GM18507 (cell line): ENCODE measurements at places on chromosomes 2 and 18.

DNA sequence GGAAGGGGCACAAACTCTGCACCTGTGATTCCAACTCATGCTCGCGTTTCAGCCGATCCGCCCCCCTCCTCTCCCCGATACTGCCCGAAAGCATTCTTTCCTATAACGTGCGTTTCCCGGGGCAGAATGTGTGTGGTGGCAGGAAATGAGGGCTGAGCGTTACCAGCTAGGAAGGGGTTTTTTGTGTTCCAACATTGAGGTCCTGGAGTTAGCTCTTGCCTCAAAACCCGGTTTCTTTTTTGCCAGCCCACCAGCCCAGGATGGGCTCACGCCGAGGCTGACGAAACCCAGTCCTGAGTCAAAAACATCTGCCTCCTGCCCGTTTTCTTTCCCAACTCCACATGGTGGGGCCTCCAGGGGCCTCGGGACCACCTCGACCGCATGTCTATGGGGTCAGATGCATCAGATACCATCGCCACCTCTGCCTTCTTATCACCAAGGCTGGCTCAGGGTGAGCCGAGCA lies 113.7 kb upstream of the COPS8 start:
- no peak for DNase-seq

DNA sequence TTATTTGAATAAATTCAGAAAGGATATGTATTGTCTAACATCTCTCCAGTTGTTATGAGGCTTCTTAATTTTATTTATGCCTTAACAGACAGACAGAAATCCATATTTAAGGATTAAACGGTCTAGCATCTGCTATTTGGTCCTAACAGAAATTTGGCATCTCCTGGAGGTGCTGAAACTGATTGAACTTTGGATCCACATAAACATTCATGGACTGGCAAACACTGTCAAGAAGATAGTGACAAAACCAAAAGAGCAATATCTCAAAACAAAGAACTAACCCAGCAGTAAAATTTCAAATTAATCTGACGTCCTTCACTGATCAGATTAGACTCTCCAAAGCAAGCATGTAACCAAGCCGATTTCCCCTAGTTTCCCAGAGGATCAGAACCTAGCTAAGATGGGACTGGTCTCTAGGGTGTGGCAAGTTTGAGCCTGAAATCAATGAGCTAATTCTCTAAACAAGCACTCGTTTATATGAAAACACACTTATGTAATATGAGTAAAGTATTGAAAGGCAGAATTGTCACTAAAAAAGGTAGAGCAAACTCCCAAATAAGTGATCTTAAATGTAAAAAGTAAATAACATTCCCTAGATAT lies 139.5 kb downstream of the NOL4 start:
- no peak for DNase-seq

DNA sequence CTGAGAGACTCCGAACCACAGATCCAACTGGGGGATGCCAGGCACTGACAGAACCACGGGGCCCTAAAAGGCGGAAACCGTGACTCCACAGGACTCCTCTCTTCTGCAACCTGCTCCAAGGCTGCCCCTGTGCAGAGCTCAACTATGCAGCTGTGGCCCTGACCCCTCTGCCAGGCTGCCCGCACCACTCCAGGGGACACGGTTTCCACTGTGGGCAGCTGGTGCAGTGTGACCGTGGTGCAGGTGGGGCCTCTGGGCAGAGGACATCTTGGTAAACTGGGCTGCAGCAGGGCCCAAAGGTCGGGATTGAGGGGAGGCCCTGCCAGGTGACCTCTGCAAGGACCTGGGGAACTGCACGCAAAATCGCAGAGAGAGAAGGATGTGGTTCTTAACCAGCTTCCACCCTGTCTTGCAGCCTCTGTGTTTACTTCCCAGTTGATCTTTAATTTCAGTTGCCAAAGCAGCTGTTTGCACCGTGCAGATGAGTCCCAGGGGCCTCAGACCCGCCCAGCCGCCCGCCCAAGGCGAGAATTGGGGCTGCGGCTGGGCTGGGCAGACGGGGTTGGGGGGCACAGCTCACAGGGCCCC lies 104.6 kb upstream of the CTDP1 start:
- DNase-seq: no peak

GRCh38 chr2:133292259-133292658 lies 276.0 kb downstream of the NCKAP5 start:
- DNase-seq: no peak

- DNase-seq: no peak
Measured at GRCh38 chr18:80154293-80154692, 45.2 kb downstream of the ADNP2 start.

DNA sequence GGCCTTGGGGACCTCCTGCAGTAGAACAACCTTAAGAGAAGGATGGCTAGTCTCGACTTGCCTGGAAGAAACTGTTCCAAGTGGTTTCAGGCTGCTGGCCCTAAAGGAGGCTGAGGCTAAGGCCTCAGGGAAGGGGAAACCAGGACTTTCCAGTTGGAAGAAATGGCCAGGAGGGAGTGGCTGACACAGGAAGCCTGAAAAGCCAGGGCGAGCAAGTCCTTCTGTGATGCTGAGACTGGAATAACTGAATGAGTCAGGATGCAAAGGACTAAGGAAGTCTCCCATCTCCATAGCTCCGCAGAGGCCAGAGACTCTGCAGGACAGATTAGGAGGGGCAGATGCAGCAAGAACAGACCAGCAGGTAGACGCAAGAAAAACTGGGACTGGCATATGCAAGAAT lies 7.4 kb downstream of the HTRA2 start:
- no peak for DNase-seq

GRCh38 chr2:211923019-211923418 lies 615.6 kb downstream of the ERBB4 start:
- no peak for DNase-seq

- DNase-seq: no peak
Measured at GRCh38 chr2:204897561-204897960, 352.3 kb downstream of the PARD3B start.

DNA sequence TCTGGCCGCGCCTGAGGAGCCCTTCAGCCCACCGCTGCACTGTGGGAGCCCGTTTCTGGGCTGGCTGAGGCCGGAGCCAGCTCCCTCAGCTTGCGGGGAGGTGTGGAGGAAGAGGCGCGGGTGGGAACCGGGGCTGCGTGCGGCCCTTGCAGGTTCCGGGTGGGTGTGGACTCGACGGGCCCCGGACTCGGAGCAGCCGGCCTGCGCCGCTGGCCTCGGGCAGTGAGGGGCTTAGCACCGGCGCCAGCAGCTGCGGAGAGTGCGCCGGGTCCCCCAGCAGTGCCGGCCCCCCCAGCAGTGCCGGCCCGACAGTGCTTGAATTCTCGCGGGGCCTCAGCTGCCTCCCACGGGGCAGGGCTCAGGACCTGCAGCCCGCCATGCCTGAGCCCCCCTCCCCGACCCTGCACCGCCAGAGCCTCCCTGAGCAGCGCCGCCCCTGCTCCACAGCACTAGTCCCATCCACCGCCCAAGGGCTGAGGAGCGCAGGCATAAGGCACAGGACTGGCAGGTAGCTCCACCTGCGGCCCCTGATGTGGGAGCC lies 534.2 kb downstream of the ZNF804A start:
- no peak for DNase-seq

DNA sequence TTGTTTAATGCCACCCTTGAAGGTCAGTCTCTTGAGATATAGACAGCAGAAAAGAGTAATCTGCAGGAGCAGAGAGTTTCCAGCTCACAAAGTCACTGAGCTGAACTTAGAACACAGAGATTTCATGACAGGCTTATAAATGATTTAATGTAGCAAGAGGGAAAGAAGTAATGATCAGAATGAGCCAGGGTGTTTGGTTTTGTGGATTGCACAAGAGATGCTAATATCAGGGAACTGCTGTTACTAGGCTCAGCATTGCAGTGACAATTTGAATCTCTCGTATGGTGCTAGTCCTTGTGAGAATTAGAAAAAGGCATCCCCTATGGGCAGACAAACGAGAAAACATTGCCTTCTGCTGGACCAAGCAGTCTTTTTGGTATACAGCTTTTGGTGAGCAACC lies 61.7 kb upstream of the ITGB6 start:
- no peak for DNase-seq

GRCh38 chr2:67048314-67048713 lies 348.8 kb upstream of the ETAA1 start:
- DNase-seq: no peak

DNA sequence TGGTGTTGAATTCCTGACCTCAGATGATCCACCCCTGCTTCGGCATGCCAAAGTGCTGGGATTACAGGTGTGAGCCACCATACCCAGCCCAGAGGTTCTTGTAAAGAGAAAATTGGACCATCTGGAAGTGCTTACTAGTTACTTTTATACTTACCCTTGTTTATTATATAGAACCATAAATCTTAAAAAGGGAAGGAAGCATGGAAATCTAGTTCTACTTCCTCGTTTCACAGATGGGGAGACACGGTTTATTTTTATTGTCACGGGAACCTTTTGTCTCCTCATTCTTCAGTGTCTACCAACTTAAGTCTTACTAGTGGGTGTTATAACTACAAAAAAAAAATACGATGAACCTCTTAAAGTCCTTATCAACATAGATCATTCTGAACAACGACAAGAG lies 45.8 kb upstream of the PDK1 start:
- no peak for DNase-seq

DNA sequence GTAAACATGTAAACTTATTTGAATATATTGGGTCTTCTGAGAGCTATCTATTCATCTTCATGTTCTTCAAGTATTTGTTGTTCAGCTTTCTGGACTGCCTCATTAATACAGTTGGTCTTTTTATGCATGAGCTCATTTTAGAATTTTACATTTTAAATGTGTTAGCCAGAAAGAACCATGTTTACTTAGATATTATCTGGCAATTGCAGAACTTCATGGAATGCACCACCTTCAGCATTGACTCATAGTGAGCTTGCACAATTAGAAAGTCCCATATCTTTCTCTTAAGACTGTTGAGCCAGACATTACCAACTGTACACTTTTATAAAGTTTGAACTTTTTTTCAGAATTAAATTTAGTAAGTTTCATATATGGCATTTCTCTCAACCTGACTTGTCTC lies 536.7 kb downstream of the RIT2 start:
- DNase-seq: no peak

GRCh38 chr2:100321179-100321865 lies 979 bp downstream of the LONRF2 start:
- DNase-seq: no peak

GRCh38 chr2:31877008-31877407 lies 133.8 kb downstream of the MEMO1 start:
- no peak for DNase-seq

DNA sequence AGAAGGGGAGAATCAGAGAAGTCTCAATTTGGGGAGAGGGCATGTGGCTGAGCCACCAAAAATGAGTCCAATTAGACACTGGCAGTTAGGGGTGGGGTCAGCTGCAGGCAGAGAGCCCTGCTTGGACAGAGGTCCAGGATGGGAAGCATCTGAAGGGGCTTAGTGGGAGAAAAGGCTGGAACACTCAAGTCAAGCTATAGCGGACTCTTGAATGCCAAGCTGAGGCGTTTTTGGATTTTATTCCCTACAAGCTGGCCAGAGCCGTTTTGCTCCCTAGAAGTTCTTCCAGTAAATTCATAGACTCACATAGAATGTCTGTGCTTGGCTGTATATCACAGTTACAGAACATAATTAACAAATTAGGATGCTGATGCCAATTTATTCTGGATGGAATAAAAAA lies 172.8 kb downstream of the ACOXL start:
- no peak for DNase-seq

DNA sequence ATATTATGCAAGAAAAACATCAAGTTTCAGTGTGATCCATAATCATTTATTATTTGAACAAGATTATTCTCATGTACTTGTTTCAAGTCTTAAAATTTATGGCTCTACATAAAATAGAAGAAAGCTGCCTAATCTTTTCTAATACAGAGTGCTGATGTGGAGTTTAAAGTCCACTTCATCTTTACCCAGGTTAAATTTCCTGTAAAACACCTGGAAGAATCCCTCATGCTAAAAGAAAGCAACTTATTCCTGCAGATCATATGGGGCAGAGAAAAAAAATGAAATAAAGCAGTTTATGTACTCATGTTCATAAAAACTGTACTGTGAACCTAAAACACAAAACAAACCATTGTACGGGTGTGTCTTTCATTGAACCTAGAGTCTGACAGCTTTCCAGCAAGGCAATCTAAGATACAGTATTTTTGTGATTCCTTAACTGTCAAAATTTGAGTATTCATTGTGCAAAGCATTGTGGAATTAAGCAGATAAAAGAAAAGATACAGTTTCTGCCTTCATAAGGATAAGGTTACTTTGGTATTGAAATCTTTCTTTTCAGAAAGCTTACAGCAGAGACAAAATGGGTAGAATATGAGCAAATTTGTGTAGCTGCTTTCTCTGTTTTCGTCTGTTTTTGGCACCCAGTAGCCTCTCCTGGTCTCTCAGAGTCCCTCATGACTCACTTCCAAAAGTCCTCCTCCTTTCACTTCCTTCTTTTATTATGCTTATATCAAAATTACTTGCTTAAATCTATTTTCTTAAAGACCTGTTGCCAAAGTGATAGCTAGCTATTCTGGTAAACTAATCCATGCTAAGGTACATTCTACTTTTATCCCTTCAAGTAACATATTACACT lies 26.9 kb upstream of the GLS start:
- DNase-seq: no peak

GRCh38 chr2:239706367-239706766 lies 305.5 kb upstream of the HDAC4 start:
- DNase-seq: no peak

DNA sequence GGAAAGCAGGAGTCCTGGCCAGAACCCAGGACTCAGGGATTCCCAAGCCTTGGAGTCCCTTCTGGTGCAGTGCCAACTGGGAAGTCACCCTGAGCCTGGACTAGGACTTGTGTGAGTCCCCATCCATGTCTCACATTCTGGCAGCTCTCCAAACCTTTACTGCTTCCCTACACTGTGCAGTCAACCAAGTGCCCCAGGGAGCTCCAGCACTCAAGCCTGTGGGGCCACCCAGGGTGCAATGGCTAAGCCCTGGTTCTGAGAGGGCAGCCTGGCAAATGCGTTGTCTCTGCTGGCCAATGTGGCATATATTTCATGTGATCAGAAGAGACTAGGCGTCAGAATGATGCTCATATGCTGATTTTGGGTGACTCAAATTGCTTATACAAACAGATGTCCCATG lies 223.4 kb downstream of the SP3 start:
- DNase-seq: no peak

DNA sequence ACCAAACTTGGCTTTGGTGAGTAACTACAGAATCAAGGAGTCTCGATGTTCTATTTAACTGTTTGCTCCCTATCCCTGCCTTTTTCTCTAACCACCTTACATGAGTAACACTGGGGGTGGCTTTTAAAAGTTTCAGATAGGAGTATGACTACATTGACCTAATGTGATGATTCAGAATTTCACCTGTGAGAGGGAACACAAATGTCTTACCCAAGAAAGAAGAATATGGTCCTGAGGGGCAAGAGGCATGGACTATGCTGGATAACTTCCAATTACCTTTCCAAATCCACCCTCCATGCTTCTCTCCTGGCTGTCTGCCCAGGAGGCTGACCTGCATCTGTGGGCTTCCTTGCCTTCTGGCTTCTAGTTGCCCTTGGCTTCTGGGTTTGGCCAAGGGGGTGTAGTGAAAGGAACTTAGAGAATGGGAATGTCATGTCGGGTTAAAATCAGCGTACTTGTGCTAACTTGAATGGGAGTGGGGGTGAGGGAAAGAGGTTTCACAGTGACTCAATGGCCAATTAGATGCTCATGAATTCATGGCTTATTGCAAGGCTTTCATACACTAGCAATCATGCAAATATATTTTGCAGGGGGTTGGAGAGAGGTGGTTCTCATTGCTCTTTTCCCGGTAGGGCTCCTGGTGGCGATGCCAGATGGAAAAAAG lies 5.3 kb upstream of the IL36G start:
- no peak for DNase-seq

GRCh38 chr2:211822686-211823335 lies 715.8 kb downstream of the ERBB4 start:
- DNase-seq: no peak

- no peak for DNase-seq
Measured at GRCh38 chr2:98731894-98732349, 990 bp upstream of the MGAT4A start.

GRCh38 chr2:64586883-64587481 lies 62.9 kb downstream of the AFTPH start:
- no peak for DNase-seq
